ENCODE measurements at places on chromosomes 5 and 9.

DNA sequence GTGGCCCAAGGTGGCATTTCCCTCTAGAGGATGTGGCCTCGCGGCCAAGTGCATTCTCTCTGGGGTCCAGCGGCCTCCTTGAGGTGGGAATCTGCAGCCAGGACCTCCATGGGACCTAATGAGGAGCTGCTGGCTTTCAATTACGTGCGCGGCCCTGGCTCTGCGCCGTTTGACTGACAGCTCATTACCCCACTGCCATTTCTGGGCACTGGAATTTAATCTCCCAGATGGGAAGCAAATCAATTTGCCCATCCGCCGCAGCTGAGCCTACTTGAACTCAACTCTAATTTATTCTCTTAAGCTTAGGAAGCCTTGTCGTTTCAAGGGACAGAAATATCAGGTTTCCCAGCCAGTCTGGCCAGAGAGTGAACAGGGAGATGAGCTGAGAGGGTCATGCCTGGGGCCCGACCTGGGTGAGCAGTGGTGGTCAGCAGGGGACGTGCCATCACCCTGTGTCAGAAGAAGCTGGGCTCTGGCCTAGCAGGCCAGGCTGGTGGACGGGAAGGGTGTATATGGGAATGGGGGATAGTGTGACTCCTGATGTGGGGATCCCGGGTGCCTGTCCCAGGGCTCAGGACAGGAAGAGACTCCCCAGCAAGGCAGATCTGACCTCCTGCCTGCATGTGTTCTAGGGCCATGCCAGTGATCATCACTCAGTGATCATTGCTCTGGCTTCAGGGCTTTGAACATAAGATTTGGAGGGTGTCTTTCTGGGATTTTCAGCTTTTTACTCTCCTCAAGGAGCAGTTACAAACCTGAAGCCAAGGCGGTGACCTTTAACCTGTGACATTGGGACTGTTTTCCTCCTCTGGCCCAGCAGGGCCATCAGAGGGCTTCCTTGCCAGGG, 69.7 kb downstream of the MACROH2A1 start:
- DNase-seq = no peak

- no peak for DNase-seq
Observed at GRCh38 chr5:15787681-15788080, 287.7 kb downstream of the FBXL7 start.

DNA sequence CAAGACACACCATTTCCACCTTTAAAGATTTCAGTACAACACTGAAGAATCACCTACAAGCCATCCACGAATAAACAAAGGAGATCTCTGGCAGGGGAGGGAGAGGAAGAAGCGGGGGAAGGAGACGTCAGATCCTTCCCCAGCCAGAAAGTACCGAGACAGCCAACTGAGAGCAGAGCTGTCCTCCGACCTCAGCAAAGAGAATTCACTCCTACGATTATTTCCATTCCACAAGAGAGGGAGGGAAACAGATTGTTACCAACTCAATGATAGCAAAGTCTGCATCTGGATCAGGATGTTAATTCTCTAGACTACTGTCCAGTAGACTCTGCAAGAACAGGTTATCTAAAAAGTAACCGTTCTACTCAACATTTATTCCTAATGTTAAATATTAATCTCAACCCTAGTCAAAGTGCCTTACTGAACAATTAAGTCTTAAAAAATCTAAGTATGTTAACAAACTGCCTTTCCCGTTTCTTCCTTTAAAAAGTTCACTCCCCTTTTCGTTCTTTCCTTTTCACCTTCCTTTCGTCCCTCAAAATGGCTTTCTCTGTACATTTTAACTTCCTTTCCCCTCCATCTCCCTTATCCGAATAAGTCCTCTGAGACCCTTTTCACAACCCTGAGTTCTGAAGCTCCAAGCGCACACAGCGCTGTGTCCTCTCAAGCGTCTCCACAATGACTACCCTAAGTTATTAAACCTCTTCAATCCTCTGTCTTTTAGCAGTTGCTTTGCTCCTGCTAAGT, 1.4 kb downstream of the CHD1 start:
- no peak for DNase-seq

GRCh38 chr5:58544926-58545325, 37.9 kb upstream of the RAB3C start:
- no peak for DNase-seq

GRCh38 chr5:117497601-117498000, 923.0 kb upstream of the SEMA6A start:
- no peak for DNase-seq

GRCh38 chr5:123425431-123425830, 2.2 kb upstream of the CEP120 start:
- no peak for DNase-seq

DNA sequence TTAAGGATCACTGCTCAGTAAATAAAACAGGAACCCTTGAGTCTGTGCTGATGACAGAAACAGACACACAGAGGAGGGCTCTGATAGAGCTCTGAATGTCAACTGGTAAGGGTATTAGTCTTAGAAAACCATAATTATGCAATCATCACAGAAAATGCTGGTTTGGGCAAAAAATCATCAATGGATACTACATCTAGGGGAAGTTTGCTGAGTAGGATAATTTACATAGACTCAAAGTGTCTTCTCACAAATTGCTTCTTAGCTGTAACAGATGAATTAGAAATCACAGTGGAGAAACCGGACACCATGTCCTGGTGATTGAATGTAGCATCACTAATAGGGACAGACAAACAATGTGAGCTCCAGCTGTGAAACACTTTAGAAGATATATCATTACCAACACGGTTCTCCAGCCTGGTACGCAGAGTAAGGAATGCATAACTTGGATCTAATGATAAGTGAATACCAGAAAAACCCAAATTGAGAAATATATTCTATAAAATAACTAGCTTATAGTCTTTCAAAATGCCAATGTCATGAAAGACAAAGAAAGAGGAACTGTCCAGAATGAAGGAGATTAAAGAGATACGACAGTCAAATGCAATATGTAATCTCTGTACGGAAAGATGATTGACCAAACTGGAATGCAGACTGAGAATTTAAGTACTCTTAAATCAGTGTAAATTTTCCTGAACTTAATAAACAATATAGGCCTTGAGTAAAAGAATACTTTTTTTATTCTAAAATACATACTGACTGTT, 17.3 kb downstream of the CHD1 start:
- DNase-seq = no peak

GRCh38 chr9:89597711-89598362, 7.0 kb upstream of the GADD45G start:
- DNase-seq = peak; percentile 36

DNA sequence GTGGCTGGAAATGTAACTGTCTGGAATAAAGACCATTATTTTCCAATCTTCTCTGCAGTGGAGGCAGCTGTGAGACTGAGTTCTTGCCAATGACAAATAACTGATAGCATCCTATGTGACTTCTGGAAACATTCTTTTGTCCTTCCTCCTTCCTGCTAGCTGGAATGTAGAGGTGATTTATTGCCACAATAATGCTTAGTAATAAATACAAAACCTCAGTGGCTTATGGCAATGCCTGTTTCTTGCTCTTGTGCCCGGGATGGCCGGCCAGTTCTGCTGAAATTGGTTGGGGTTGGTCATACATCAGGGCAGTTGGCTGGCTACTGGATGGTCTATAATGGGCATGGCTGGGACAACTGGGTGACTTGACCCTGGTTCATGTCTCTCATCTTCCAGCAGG, 12.2 kb upstream of the TEX48 start:
- DNase-seq = no peak

DNA sequence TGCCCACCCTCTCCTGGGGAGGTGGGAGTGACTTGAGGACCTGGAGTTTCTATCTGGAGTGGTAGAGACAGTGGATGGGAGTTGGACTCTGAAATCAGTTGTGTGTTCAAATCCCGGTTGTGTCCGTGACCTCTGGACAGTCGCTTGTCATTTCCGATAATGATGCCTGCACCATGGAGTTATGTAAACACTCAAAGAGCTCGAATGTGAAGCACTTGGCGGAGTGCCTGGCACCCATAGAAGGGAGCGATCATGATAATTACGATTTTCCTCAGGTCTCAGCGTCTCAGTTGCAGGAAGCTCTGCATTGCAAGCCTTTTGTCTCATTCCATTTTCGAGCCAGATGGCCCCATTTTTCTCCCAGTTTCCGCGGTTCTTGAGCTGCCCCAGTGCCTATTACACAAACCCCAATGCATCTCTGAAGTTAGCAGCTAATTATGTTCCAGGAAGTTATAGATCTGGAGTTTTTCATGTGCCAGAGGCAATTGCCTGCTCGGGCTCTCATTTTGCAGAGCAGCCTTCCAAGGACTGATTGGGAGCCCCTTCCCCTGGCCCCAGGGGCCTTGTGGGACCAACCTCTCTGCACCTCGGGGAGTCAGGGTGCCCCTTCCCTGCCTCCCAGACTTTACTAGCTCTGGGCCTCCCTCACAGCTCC, 175.5 kb upstream of the MVB12B start:
- peak; percentile 86 for DNase-seq

DNA sequence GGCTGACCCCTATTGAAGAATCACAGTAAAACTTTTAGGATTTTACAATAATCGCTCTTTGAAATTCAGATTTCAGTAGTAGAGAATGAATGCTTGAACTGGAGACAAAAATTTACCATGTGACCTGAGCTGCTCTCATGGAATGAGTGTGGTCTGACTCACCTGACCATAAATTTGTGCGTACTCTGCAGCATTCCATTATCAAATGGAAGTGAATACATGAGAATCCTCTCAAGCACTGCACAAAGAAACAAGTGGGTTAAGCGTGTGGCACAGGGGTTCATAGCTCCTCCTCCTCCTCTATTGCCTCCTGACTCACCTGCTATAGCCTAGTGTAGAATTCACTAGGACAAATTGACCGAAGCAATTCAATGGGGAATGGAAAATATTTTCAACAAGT, 269.8 kb upstream of the CDH9 start:
- no peak for DNase-seq

DNA sequence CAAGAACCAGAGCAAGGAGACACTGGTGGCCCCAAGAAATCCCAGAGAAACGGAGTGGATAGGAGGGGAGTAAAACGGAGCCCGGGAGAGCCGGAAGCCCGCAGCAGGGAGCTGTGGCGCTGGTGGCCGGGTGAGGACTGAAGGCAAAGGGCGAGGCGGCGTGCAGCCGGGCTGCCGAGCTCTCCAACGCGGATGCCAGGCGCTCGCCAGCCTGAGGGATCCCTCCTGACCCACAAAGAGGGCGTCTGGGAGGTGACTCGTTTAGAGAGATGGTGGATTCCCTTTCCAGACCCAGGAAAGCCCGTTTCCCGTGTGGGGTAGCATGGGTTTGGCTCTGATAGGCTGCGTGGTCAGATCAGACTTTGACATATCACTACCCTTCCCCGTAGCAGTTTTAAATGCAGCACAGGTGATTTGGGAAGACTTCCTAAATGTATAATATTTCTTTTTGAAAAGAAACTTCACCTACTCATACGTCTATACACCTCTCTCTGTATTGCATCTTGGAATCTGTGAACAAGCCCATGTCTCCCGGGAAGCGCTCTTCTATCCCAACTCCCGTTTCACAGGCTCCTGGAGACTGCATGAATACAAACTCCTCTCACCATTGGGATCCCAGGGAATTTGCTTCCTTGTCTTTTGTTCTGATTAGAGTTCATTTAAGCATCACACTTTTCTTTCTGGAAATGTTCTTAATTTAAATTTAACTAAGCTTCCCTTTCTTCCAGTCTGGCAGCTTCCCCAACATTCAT, 158.1 kb downstream of the C9orf152 start:
- DNase-seq = no peak

DNA sequence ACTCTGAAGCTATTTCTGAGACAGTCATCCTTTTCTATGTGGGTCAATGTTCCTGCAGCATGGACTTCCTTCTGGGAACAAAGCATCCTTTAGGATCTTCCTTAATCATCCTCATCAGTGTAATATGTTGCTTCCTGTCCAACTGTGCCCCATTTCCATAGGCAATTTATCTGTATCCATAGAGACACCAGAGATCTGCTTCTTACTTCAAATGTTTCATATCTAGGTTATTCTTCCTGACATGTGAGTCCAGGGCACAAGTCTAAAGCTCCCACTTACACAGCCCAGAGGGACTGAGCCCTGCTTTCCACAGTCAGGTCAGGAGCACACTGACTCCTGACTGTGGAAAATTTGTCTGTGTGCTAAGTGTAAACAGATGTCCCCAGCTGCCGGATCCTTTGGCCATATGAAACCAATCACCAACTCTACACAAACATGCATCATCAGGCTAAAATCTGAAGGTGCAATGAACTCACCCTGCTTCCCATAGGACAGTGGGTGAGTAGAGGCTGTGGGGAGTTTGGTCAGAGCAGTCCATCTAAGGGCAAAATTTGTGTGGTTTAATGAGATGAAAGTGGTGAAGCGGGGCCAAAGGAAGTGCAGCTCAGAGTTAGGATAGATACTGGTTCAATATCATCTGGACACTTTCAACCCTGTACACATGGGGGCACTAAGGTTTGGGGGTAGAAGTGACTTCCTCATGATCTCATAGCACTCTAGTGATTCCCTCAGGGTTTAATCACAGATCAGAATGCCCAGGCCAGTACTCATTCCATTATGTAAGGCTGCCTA, 85.2 kb upstream of the TNC start:
- DNase-seq = no peak

DNA sequence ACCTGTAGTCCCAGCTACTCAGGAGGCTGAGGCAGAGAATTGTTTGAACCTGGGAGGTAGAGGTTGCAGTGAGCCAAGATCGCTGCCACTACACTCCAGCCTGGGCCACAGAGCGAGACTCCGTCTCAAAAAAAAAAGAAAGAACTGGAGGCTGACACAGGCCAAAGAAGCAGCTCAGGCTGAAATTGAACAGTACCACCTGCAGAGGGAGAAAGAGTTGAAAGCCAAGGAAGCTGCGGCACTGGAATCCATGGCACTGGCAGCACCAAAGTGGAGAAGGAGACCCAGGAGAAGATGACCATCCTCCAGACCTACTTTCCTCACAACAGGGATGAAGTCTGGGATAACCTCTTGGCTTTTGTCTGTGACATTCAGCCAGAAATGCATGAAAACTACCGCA, 11.3 kb upstream of the TMEM141 start:
- DNase-seq = no peak

DNA sequence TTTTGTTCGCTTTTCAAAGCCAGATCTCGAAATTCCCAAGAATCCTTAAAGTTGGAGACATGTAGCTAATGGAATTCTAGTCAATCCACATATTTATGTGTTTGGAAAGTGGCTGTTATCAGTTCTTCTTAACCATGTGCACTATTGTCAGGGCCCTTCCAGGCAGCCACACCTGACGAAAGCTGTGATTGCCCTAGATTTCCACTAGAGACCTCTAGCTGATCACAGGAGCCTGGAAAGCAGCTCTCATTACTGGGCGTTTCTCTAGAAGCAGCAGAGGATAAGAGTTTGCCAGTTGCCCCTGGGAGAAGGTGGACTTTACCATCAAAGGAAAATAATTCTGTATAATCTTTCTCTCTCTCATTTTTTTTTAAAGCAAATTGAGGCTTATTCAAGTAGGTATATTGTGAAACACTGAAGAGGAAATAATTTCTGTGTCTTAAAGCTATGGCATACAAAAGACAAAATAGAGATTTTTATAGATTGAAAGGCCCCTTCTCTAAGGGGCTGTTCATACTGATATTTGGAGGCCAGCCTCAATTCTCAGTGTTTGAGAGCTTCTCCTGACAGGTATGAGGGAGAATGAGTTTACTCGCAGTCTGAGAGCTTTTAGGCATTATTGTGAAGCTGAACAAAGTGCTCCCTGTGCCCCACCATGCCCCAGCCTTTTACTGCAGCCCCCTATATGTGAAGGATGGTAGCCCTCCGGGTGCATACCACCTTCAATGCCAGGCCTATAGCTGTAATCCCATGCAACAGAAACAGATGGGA, 405.4 kb upstream of the ACTBL2 start:
- no peak for DNase-seq

Measured in NCI-H1436 (cell line).